Activated CD8-positive, alpha-beta memory T cell treated with anti-CD3 and anti-CD28 coated beads for 24 hours (primary cell): ENCODE measurements at places on chromosomes 4 and X.

GRCh38 chrX:18290200-18290599, 64.3 kb downstream of the SCML2 start:
- no peak for DNase-seq

DNA sequence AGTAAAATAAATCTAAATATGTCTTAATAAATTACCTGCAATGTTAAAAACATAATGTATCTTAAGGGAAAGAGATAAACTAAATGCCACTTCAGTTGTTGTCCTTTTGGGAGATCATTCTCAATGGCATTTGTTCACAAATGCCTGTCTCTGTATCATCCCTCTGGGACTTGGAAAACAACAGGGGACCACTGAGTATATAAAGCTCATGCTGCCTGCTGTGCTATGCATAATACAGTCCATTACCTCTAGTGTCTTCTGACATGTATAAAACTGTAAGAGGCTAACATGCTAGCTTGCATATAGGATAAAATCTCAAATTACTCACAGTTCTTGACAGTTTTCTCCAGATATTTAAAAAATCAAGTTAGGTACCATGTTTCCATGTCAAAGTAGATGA, 503.9 kb downstream of the PDHA2 start:
- DNase-seq, result no peak

DNA sequence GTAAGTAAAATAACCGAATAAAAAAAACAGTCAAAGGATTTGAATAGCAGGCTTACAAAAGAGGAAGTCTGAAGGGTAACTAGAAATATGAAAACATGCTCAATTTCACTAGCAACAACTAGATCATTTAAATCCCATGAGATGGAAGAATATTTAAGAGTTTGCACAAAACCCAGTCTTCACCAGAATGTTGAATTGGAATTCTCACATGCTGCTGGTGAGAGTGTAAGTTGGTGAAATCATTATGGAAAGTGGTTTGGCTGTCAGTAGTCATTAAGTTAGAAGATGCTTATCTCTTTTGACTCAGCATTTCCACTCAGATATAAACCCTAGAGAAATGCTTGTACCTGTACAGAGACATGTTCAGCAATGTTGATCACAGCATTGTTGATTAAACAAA, 110.1 kb downstream of the PGRMC2 start:
- DNase-seq, result no peak

- DNase-seq, result no peak
Measured at GRCh38 chrX:46961097-46961496, 48.9 kb downstream of the JADE3 start.

DNA sequence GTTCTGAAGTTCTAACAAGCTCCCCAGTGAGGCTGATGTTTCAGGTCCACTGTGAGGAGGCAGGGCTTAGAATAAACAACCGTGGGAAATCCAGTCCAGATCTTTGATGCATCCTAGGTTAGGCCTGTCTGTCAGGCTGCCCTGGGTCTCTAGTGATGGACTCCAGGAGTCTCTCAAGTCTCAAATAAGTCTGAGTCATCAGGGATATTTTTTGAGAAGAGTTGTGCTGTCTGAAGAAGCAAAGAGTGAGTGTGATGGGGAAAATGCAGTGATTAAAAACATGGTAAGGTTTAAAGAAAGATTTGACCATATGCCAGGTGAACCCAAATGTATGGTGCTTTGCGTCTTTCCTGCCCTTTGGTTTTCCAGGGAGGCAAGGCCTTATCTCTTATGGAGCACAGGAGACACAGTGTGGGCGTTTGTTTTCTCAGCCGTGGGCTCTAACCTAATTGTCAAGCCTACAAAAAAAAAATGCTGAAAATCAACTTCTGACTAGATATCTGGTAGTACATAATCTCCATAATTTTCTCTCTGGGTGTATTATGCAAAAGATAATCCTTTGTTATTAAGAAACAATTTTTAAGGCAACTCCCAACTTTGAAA, 100.7 kb downstream of the PTTG2 start:
- no peak for DNase-seq

DNA sequence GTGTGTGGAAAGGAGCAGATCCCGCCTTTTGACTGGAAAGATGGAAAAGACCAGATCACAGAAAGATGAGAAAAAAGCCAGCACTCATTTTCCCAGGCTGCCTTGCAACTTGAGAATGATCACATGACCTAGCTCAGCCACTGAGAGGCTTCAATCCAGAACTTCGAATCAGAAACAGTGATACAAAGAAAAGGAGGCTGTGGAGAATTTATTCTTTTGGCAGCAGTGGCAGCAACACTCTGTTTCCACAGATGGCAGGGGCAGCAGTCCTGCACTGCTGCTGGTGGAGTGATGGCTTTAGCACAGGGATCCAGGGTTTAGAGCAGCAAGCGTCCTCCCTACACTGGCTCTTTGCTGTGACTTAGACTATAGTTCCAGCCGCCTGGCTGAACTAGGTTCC, 77.8 kb upstream of the SH3RF1 start:
- no peak for DNase-seq

GRCh38 chrX:38363046-38363445, 10.6 kb downstream of the OTC start:
- DNase-seq, result no peak

- no peak for DNase-seq
Measured at GRCh38 chrX:37287741-37288444, 61.3 kb upstream of the PRRG1 start.

- no peak for DNase-seq
Measured at GRCh38 chrX:643241-643595, 12.6 kb downstream of the SHOX start.

- no peak for DNase-seq
Measured at GRCh38 chr4:172412851-172413580, 599.8 kb downstream of the GALNTL6 start.

GRCh38 chr4:102501447-102501696, 213 bp downstream of the NFKB1 start:
- DNase-seq, result no peak

DNA sequence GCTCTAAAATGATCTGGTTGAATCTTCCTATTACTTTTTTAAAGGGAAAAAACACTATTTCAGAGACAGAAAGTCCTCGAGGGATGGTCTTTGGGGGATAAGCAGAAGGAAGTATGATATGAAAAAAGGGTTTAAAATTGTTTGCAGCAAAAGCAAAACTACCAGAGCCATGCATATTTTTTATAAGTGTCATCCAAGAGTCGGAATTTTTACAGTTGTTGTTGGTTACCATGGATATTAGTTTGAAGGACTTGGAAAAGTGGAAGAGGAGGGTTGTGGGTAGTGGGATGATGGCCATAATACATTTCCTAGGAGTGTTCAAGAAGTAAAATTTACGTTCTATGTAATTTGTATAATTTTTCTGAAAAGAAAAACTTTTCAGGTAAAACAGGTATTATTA, 134.4 kb downstream of the PCDH7 start:
- no peak for DNase-seq

- DNase-seq, result no peak
Measured at GRCh38 chr4:147640331-147640730, 23.1 kb downstream of the TMEM184C start.

DNA sequence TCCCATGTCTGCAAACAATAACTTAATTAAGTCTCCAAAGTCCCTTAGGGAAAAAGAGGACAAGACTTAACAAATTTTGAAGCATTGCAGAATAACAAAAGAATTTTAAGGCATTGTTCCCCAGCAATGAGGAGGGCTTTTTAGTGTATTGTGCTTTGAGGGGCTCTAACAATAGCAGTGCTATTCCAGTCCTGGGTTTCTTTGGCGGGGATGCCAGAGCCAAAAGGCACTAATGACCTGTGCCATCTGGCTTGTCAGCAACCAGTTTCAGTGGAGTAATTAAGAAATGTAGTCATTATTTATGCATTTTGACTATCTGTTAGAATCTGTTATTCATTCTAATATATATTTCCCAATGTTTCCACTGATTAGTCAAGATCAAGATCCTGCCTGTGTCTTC, 575.4 kb downstream of the SPRY1 start:
- no peak for DNase-seq

GRCh38 chr4:80459918-80460473, 124.5 kb downstream of the CFAP299 start:
- DNase-seq, result no peak

- DNase-seq, result no peak
Measured at GRCh38 chr4:4284827-4285618, 4.9 kb downstream of the LYAR start.

- DNase-seq, result peak; percentile 19
Measured at GRCh38 chr4:38610966-38611431, 53.0 kb upstream of the KLF3 start.

- DNase-seq, result no peak
Measured at GRCh38 chrX:120377715-120378114, 15.8 kb downstream of the ATP1B4 start.

DNA sequence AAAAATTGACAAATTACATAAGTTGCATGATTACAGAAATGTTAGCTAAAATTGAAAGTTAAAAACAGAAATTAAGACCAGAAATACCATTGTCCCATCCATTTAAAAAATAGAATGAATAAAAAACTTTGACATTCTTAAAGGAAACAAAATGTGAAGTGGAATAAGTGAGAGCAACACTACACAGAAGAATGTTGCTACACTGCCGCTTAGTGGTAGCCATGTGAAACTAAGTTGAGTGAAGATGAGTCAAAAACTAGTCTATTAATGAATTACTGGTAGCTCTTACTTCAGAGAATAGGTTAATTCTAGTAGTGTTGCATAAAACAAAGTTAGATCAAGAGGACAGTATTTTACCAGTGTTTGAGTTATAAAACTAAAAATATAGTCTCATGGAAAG, 571.0 kb upstream of the KLHL4 start:
- DNase-seq, result no peak

GRCh38 chrX:135382260-135382659, 39.5 kb upstream of the SMIM10L2A start:
- no peak for DNase-seq

GRCh38 chrX:111145878-111146277, 49.9 kb downstream of the PAK3 start:
- no peak for DNase-seq

- peak; percentile 85 for DNase-seq
Measured at GRCh38 chrX:154051201-154051810, 31.6 kb upstream of the IRAK1 start.

- DNase-seq, result no peak
Measured at GRCh38 chrX:43657671-43658070, 1.6 kb downstream of the MAOA start.

GRCh38 chr4:7414046-7414445, 20.7 kb downstream of the PSAPL1 start:
- no peak for DNase-seq

GRCh38 chrX:49884290-49884862, 5.1 kb downstream of the USP27X start:
- DNase-seq, result peak; percentile 80

- no peak for DNase-seq
Measured at GRCh38 chrX:77510007-77510406, 62.8 kb downstream of the FGF16 start.

DNA sequence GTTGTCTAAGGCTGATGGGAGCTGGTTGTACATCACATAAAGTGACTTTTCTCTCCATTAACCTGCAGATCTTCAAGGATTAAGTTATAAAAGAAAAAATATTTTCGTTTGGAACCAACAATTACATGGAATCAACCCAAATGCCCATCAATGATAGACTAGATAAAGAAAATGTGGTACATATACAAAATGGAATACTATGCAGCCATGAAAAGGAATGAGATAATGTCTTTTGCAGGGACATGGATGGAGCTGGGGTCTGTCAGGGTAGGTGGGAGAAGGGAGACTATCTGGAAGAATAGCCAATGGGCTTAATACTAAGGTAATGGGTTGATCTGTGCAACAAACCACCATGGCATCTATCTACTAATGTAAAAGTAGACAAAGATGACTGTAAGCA, 313.2 kb downstream of the FSTL5 start:
- no peak for DNase-seq
